ENCODE measurements at places on chromosomes 3 and 15. TPM values are rescaled to one million over a fixed set of nuclear protein-coding genes. Genes with fewer than 3 reads are reported as not detected.

Gene CCDC54
- not detected for total RNA-seq

Gene PRSS50
- total RNA-seq: 0.10 TPM

- no peaks in the 10 kb centered on the region for H3K4me1 ChIP-seq
- no peak overlapping the region for H3K4me3 ChIP-seq
- no peak for DNase-seq
- H3K36me3 ChIP-seq: no peaks in the 10 kb centered on the region
- H3K27me3 ChIP-seq: no peaks in the 10 kb centered on the region
- no peak overlapping the region for H3K27ac ChIP-seq
Measured at GRCh38 chr3:53730576-53730975, 115.6 kb downstream of the CHDH start.

Gene CYP11A1
- not detected for total RNA-seq

DNA sequence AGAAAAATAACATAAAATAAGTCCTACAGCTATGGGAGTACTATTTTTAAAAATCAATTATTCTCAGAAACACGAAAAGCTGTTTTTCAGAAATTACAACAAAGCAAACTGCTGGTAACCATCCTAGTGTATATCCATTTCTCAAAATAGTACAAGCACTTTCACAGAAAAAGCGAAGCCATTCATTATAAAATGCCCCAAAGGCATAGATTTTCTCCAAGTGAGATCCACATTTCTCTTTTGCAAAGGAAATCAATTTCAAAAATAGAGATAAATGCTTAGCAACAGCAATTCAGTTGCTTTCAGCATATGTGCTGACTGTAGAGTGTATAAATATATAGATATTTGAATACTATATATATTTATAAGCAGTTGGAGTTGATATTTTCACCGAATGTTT lies 1266.3 kb downstream of the SI start:
- no peaks in the 10 kb centered on the region for H3K4me1 ChIP-seq
- no peak overlapping the region for H3K27ac ChIP-seq
- H3K27me3 ChIP-seq: no peaks in the 10 kb centered on the region
- no peak overlapping the region for H3K4me3 ChIP-seq
- no peak for DNase-seq

- H3K36me3 ChIP-seq: no peaks in the 10 kb centered on the region
- no peak overlapping the region for H3K27ac ChIP-seq
- no peak overlapping the region for H3K4me3 ChIP-seq
Measured at GRCh38 chr3:14122301-14122700, 2.4 kb downstream of the CHCHD4 start.

DNA sequence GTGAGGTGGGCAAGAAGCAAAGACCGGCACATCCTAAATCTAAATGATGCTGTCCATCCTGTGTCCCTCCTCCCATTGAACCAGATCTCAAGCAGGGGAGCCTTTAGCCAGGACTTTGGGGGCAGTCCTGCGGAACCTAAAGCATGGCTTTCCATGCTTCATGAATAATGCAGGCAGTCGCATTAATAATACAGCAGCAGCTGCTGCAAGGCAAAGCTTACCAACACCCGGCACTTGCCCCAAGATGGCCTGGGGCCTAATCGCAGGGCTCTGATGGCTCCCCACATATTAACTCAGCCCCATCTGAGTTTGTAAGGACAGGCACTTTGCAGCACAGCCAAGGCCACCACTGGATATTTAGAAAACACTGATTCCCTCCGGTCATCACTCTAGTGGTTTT lies 114.4 kb downstream of the NTRK3 start:
- H3K4me3 ChIP-seq: no peak overlapping the region
- no peak overlapping the region for H3K27ac ChIP-seq
- H3K36me3 ChIP-seq: no peaks in the 10 kb centered on the region
- H3K4me1 ChIP-seq: no peaks in the 10 kb centered on the region
- DNase-seq: no peak

Gene GOLGA6L25
- not detected for total RNA-seq

Gene TPRG1
- total RNA-seq: 0.41 TPM

Gene LIPH
- not detected for total RNA-seq

Gene CATSPER2
- total RNA-seq: 17.2 TPM

DNA sequence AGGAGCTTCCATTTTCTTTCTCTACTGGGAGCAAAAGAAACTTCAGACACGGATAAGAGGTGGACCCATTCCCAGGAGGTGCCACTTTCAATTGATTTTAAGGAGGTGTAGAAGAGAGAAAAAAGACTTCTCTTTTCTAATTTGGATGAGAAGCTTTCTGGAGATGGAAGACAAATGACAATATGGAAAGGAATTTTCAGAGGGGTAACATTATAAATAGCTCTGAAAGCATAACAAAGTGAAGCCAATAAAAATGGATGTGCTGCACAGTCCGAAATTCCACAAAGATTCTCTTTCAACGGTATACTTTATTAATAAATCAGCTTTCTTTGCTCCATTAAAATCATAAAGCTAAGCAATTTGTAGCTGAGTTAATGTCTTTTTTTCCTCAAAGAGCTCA lies 607.2 kb upstream of the MDFIC2 start:
- no peaks in the 10 kb centered on the region for H3K36me3 ChIP-seq
- no peaks in the 10 kb centered on the region for H3K27me3 ChIP-seq
- DNase-seq: no peak
- H3K27ac ChIP-seq: no peak overlapping the region
- no peak overlapping the region for H3K4me3 ChIP-seq

Gene ADAMTS9
- total RNA-seq: not detected

GRCh38 chr15:59354417-59355031 lies 18.1 kb downstream of the MYO1E start:
- H3K4me3 ChIP-seq: no peak overlapping the region
- H3K36me3 ChIP-seq: no peaks in the 10 kb centered on the region
- H3K27me3 ChIP-seq: no peaks in the 10 kb centered on the region
- peaks cover 65% of the 10 kb centered on the region for H3K4me1 ChIP-seq

- H3K36me3 ChIP-seq: no peaks in the 10 kb centered on the region
- no peaks in the 10 kb centered on the region for H3K4me1 ChIP-seq
- no peak overlapping the region for H3K27ac ChIP-seq
- H3K4me3 ChIP-seq: no peak overlapping the region
Measured at GRCh38 chr3:154131830-154132229, 10.6 kb downstream of the ARHGEF26 start.

Gene RTP3
- total RNA-seq: not detected

- peaks cover 8% of the 10 kb centered on the region for H3K4me1 ChIP-seq
- H3K4me3 ChIP-seq: no peak overlapping the region
- H3K27ac ChIP-seq: no peak overlapping the region
- H3K36me3 ChIP-seq: peaks cover 28% of the 10 kb centered on the region
Measured at GRCh38 chr15:52419494-52419893, 109.2 kb downstream of the MYO5A start.

Gene P2RY1
- total RNA-seq: 0.17 TPM

Gene COLQ
- total RNA-seq: 1.9 TPM

GRCh38 chr3:167251678-167252077 lies 128.4 kb downstream of the ZBBX start:
- H3K4me3 ChIP-seq: no peak overlapping the region
- no peak for DNase-seq
- H3K27ac ChIP-seq: no peak overlapping the region

- H3K4me3 ChIP-seq: no peak overlapping the region
- no peak for DNase-seq
- H3K4me1 ChIP-seq: no peaks in the 10 kb centered on the region
- H3K27me3 ChIP-seq: peaks cover 4% of the 10 kb centered on the region
Measured at GRCh38 chr3:66800941-66801545, 197.1 kb upstream of the KBTBD8 start.

Gene ZNF860
- total RNA-seq: 41.4 TPM

- no peak for DNase-seq
- H3K27ac ChIP-seq: no peak overlapping the region
- no peaks in the 10 kb centered on the region for H3K36me3 ChIP-seq
- no peak overlapping the region for H3K4me3 ChIP-seq
- H3K27me3 ChIP-seq: no peaks in the 10 kb centered on the region
Measured at GRCh38 chr15:100707229-100707628, 104.8 kb downstream of the ASB7 start.

Gene RTP1
- not detected for total RNA-seq

Gene CIB2
- 3.8 TPM for total RNA-seq

DNA sequence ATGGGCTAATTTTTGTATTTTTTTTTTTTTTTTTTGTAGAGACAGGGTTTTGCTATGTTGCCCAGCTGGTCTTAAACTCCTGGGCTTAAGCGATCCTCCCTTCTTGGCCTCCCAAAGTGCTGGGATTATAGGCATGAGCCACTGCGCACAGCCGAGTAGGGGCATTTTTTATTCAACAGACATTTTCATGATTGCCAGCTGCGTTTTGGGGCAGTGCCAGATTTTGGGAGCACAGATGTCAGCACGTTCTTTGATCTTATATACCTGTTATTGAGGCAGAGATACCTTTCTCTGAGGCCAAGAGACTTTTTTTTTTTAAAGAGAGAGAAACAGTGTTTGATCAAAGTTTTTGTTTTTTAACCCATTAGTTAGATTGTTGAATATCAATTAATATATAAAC lies 16.8 kb downstream of the NEO1 start:
- no peak for DNase-seq
- H3K4me1 ChIP-seq: no peaks in the 10 kb centered on the region
- no peaks in the 10 kb centered on the region for H3K36me3 ChIP-seq
- no peaks in the 10 kb centered on the region for H3K27me3 ChIP-seq

GRCh38 chr15:77504306-77504705 lies 83.6 kb downstream of the HMG20A start:
- no peak overlapping the region for H3K27ac ChIP-seq
- no peaks in the 10 kb centered on the region for H3K36me3 ChIP-seq
- H3K27me3 ChIP-seq: no peaks in the 10 kb centered on the region

- H3K27me3 ChIP-seq: no peaks in the 10 kb centered on the region
- no peak overlapping the region for H3K4me3 ChIP-seq
- H3K4me1 ChIP-seq: peaks cover 19% of the 10 kb centered on the region
Measured at GRCh38 chr15:70079888-70080287, 17.8 kb downstream of the TLE3 start.

Gene INSYN1
- total RNA-seq: not detected

Gene HDAC11
- total RNA-seq: 6.1 TPM

DNA sequence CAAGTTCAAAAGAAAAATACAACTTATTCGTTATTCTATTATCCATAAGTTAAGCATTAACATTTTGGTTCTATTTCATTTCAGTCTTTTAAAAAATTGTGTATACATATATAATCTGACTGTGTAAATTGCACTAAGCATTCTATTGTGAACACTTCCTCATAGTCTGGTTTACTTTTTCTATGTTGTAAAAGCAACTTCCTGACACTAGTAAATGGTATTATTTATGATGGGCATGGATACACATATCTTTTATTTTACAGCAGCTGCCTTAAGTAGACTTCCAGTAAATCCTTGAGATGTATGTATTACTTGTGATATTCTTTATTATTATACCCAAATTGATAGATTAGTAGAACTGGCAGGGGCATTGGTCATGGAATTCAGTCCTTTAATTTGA lies 58.2 kb downstream of the FNDC3B start:
- no peak for DNase-seq

DNA sequence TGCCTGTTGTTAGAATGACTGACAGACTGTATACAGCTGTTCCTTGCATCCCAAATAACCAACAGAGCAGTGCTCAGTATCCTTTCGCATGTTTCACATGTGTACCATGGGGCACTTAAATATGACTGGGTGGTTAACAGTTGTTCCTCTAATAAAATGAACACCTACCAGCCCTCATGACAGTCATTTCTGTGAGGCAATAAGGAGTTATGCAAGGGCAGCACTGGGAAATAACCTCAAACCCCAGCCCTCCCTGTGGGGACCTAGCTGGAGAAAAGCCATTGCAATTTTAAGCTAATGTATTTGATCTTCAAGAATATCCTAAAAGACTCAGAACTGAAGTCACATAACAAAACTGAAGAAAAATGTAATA lies 7.3 kb downstream of the RFT1 start:
- no peaks in the 10 kb centered on the region for H3K4me1 ChIP-seq
- H3K4me3 ChIP-seq: no peak overlapping the region
- H3K36me3 ChIP-seq: peaks cover 24% of the 10 kb centered on the region
- no peak overlapping the region for H3K27ac ChIP-seq

- peaks cover 40% of the 10 kb centered on the region for H3K4me1 ChIP-seq
- DNase-seq: peak; percentile 71
- H3K27ac ChIP-seq: no peak overlapping the region
- H3K36me3 ChIP-seq: no peaks in the 10 kb centered on the region
- no peaks in the 10 kb centered on the region for H3K27me3 ChIP-seq
- peak overlapping the region; percentile 74 for H3K4me3 ChIP-seq
Measured at GRCh38 chr3:153162513-153163392, 727 bp downstream of the RAP2B start.

DNA sequence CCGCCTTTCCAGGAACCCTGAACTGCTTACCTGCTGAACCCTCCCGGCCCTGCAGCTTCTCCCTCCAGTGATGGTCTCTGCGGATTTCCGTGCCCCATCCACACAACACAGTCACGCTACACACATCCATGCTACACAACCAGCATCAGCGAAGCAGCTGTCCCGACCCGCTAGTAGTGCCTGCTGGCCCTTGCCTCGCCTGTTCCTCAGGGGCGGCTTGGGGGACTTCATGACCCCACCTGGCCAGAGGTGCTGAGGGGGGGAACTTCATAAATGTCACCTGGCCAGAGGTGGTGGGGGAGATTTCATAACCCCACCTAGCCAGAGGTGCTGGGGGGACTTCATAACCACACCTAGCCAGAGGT lies 530 bp upstream of the TUBGCP5 start:
- no peak for DNase-seq
- H3K36me3 ChIP-seq: peaks cover 7% of the 10 kb centered on the region
- H3K4me1 ChIP-seq: peaks cover 8% of the 10 kb centered on the region
- H3K4me3 ChIP-seq: peak overlapping the region; percentile 58

GRCh38 chr3:168249550-168250414 lies 154.1 kb upstream of the GOLIM4 start:
- H3K4me1 ChIP-seq: peaks cover 22% of the 10 kb centered on the region
- no peaks in the 10 kb centered on the region for H3K27me3 ChIP-seq
- peak; percentile 22 for DNase-seq
- H3K4me3 ChIP-seq: peak overlapping the region; percentile 42

GRCh38 chr3:81485444-81485865 lies 276.0 kb downstream of the GBE1 start:
- peak overlapping the region; percentile 22 for H3K27ac ChIP-seq
- H3K27me3 ChIP-seq: no peaks in the 10 kb centered on the region
- H3K4me3 ChIP-seq: no peak overlapping the region
- peaks cover 9% of the 10 kb centered on the region for H3K4me1 ChIP-seq

DNA sequence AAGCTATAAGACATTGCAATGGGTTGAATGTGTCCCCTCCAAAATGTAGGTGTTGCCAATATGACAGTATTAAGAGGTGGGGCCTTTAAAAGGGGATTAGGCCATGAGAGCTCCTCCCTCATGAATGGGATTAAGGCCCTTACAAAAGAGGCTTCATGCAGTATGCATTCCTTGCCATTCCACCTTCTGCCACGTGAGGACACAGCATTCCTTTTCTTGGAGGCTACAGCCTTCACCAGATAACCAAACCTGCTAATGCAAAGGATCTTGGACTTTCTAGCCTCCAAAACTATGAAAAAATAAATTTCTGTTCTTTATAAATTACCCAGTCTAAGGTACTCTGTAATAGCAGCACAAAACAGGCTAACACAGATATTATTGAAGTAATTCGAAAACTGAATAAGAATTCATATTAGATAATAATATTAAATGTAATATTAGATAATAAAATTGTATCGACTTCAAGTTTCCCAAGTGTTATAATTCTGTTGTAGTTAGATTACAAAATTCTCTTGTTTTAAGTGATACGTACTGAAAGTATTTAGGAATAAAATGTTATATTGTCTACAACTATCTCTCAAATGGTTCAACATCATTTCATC lies 29.4 kb upstream of the ATP8B4 start:
- H3K27me3 ChIP-seq: no peaks in the 10 kb centered on the region
- H3K27ac ChIP-seq: no peak overlapping the region
- DNase-seq: no peak

- DNase-seq: no peak
- no peaks in the 10 kb centered on the region for H3K4me1 ChIP-seq
- no peak overlapping the region for H3K4me3 ChIP-seq
- no peaks in the 10 kb centered on the region for H3K27me3 ChIP-seq
- no peak overlapping the region for H3K27ac ChIP-seq
Measured at GRCh38 chr3:27752926-27753325, 30.8 kb upstream of the EOMES start.
